ENCODE measurements at places on chromosomes 7 and 10.

- DNase-seq: no peak
Observed at GRCh38 chr10:123746942-123747341, 80.8 kb downstream of the GPR26 start.

GRCh38 chr7:71517940-71518699 lies 386.2 kb downstream of the GALNT17 start:
- DNase-seq: no peak

DNA sequence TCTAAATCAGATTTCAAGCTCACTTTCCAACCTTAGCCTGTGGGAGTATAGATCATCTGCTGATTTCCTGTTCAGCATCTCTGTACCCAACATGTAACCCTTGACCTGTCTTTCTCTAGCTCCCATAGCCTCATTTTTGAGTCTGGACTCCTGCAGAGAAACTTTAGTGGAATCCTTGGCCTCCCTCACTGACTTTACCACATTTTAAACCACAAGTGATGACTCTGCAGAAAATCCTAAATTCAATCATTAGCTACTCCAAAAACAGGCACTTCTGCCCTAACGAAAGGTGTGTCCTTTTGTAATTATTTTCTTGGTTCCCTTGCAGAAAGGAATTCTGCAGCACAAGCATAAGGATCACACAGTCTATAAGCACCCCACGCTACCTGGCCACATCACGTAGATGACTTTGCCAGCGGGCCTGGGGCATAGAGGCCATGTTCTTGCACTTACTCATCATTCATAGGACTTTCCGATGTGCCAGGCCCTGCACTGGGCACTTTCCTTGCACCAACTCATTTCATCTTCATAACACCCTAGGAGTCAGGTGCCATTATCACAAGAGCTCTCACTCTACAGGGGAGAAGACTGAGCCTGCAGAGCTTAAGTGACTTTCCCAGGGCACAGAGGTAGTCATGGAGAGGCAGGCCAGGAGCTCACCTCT lies 57.2 kb upstream of the OPALIN start:
- DNase-seq: no peak

DNA sequence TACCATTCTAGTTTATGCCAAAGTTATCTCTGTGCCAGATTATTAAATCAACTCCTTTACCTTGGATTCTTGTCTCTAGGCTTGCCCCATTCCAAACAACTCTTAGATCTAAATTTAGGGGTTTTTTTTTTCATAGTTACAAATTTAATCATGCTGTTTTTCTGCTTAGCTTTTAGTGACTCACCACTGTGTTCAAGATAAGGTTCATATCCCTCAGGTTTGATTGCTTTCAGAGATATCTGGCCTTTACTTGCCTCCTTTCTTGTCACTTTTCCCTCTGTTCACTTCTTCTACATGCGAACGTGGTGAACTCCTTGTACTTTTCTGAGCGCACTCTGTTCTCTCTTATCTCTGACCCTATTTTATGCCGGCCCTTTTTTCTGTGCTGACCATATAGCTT lies 78.2 kb downstream of the VPS50 start:
- no peak for DNase-seq

DNA sequence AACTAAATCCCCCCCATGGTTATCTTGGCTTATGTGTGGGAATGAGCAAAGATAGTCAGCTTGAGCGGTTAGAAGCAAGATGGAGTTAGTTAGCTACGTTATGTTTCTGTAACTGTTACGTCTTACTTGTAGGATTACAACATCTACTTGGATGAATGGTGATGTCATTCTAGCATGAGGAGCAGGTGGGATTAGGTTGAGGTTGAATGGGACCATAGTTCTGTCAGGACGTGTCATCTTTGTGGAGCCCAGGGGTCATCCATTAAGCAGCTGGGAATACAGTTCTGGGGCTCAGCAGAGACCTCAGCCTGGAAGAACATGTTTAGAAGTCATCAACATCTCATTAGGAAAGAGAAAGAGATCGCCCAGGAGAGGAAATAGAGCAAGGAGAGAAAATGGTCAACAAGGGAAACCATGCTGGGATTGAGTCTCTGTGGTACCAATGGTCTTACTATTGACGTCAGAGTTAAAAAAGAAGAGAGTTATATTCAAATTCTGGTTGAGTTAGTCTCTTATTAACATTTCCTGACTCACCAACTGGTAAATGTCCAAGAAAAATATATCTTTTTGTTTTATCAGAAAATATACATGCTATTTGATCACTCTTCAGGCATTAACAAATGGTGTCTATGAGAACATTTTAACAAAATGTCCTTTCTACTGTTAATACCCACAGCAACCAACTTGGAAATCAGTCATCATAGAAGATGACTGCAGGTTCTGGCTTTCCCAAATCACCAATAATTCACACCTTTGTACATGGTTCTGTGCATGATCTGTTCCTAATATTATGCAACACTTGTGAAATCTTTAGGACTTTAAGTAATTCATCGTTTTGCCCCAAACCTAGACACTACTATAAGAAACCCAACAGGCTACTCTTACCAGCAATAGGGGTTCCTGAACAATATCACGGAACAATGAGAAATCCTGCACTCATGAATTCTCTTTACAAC lies 96.9 kb downstream of the KIAA1217 start:
- no peak for DNase-seq

DNA sequence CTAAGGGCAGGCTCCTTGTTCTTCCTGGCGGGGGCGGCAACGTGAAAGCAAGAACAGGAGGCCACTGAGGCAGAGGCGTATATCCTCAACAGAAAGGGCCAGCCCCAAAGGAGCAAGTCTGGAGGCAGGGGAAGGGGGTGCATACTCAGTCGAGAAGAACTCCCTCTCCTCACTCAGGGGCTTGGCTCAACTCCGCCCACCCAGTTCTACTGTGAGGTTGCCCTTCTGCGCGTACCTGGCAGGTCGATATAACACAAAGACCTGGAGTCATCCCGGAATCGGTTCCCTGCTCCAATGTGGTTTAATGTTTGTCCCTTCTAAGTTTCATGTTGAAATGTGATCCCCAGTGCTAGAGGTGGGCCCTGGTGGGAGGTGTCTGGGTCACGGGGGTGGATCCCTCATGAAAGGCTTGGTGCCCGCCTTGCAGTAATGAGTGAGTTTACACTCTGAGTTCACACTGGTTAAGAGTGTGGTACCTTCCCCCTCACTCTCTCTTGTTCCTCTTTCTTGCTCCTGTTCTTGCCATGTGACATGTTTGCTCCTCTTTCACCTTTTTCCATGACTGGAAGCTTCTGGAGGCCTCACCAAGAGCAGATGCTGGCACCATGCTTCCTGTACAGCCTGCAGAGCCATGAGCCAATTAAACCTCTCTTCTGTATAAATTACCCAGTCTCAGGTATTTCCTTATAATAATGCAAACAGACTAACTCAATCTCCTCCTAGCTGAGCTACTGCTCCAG lies 32.6 kb downstream of the GSDME start:
- no peak for DNase-seq

- no peak for DNase-seq
Observed at GRCh38 chr10:2786251-2786650, 281.1 kb upstream of the PFKP start.

DNA sequence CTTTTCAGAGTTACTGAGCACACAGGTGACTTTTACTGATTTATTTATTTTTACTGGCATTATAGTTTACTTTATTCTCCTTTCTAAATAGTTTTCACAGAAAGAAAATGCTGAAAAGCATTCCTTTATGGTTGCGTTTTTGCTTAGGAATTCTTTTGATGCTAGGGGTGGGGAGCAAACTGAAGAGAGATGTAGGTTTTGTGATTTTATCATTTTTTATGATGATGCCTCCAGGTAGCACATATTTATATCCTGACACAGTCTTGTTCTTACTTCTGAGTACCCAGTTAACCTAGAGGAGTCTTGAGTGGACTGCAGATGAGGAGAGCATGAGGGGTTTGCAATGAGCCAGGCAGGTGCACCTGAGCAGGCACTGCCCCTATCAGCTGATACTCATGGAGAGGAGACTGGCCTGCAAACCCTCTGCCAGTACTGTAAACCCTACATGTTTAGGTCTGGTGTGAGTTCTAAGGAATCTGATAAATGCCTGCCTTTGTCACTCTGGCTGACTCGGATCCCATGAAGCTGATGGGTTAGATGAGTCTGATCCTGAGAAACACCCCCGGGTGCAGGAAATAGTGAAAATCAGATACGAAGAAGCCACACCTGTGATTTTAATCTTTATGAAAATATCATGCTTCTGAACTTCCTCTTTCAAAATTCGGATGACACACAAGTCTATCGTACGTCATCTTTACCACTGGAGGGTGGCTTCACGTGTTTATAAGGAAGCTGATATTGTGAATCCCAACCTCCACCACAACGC lies 302.9 kb downstream of the WDR37 start:
- no peak for DNase-seq

DNA sequence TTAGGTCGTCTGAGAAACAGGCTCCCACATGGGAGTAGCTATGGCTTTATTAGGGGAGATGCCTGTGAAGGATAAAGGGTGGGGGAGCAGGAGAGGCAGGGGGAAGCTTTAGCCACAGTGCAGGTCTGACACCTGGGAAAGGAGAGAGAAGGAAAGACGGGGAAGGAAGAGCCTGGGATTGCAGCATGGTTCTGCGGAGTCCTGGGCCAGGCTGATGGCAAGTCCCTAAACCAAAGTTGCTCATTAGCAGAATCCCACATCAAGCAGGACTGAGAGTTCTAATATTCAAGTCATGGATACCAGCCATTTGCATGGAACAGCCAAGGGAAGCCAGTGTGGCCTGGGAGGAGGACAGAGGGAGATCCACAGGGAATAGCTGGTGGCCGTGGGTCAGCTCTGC lies 414.8 kb downstream of the RPS24 start:
- no peak for DNase-seq

DNA sequence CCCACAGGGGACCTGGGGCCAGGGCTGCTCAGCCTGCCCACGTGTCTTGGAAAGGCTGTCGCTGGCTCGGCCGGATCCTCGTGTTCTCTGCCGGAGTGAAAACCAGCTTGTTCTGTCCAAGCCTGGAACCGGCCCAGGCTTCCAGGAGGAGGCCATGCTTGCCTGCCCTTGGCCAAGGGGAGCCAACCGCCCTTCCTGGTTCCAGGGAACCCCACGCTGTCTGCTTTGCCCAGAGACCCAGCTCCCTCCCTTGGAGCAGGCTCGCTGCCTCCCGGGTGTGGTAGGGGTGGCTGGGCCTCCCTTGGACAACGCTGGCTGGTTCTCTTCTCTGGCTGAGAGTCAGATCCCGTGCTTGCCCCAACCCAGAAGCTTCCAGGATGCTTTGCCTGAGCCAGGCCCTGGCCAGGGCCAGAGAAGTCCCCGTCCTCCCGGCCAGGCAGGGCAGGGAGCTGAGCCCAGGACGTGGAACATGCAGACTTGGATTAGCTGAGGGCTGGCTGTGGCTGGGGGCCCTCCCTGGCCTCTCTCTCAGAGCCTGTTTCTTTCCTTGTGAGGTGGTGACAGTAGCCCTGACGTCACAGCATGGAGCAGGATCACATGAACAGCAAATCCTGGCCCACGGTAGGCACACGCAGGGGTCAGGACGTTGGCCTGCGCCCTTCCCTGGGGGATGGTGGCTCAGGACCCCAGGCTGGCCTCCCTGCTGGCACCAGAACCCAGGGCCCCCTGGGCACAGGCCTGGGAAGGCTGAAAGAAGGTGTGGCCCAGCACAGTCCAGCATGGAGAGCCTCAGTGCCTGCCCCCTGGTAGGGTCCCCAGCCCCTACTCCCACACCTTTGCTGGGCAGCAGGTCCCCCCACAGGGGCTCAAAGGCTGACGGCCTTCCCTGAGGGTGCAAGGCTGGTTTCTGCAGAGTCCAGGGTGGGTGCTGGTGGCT lies 67.5 kb downstream of the PWWP2B start:
- no peak for DNase-seq

DNA sequence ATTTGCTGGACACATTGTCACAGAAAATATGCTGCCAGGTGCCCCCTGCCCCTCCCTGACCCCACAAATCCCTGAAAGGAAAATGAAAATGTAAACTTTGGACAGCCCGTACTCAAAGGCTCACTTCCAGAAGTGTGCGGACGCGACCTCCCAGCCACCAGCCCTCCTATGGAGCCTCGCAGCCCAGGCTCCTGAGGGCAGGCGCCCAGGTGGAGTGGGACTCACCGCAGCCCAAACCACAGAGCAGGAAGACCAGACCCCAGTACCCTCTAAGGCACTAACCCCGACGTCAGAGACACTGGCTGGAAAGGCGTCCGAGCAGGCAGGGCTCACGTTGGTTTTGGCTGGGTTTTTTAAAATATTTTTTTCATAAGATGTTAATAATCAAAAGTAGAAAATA lies 57.3 kb downstream of the CSGALNACT2 start:
- DNase-seq: no peak
